Activated CD4-positive, alpha-beta T cell treated with anti-CD3 and anti-CD28 coated beads for 1 hour (primary cell): ENCODE measurements at places on chromosomes 3 and 15.

DNA sequence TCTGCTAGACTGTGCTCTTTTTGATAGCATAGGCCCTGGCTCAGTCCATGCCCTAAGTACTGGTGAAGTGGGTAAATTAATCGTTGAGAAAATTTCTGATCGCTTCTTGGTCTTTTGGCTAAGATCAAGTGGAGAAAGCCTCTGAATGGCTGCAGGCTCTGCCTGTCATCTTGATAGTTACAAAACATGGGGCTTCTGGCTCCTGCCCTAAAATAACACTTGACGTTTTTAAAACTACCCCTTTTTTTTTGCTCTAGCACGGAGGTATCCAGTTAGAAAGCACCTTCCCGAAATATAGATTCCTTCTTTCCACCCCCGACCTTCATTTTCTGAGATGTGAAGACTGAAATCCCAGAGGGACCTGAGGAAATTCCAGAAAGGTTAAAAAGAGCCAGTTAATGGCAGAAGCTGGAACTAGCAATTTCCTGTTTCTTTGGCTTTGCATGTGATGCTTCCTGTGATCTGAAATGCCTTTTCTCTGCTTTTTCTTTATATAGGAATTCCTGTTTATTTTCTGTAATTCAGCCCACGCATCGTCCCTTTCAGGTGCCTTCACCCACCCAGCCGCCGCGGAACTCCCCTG, 799 bp upstream of the C2CD4B start:
- no peak for DNase-seq

- no peak for DNase-seq
Measured at GRCh38 chr3:73538486-73538885, 86.3 kb downstream of the PDZRN3 start.

DNA sequence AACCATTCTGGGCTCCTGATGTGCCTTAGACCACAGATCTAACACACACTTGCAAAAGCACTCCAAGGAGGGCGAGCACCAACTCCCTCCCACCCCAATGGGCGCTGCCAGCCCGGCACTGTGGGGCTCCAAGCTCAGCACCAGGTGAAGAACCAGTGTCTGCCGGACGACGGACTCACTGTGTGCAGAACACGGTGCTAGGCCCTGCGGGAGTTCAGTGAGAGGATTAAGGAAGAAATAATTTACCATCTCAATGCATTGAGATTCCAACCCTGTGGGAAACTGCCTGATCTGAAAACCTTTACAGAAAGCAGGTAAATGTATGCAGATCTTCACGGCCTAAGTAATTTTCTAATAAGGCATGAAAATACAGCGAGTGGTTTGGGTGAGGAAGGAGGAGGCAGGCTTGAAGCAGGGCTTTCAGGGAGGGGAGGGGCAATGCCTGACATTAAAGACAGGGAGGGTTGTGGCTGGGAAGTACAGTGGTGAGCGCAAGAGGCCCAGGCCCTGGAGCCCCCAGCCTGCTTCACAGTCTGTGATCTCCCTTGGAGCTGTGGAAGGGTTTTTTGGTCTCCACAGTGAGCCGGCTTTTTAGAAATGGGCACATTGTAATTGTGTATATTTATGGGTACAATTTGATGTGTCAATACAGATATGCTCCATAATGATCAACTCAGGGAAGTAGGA, 35.6 kb upstream of the CHRNB4 start:
- no peak for DNase-seq

DNA sequence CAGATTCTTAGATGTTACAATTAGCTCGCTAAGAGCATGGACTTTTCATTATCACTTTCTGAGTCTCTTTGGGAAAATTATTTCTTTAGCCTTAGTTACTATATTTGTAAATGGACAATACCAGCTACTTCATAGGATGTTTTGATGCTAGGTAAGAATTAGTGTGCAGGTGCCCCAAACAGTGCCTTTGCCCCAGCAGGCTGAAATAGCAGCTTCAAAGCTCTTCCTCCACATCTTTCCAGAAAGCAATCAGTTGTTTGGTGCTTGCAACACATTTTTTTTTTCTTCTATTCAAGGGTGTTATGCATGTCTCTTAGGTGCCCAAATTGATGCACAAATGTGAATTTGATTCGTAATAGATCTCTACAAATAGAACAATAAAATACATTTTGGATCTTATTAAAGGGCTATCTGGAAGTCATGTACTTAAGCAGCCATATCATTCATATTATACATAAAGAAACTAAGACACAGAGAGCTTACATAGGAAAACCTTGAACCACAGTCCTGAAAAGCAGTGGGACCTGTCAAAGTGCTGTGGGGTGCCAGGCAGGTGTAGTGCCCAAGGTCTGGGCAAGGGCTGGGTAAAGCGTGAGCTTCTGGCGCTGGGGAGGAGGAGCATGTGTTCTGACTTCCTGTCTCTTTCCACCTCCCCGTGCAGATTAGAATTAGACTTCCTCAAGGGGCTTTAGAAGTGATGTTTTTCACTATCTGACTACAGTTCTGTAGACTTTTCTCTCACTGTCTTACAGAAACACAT, 62.9 kb downstream of the FNDC3B start:
- DNase-seq, result no peak

GRCh38 chr15:49718846-49719245, 98.0 kb downstream of the DTWD1 start:
- no peak for DNase-seq

DNA sequence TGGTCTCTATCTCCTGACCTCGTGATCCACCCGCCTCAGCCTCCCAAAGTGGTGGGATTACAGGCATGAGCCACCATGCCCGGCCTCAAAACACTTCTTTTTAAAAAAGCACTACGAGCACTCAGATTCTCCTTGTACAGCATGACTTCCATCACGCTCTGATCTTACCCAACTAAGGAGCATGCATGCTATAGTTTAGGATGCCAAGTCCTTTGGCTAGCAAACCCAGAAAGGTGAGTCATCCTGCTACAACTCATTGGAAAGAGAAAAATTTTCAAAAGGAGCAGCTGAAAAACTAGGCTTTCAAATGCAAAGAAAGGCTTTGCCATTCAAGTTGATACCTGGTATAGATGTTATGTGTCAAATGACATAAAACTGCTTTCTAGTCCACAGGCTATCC, 70.3 kb upstream of the PRICKLE2 start:
- DNase-seq, result no peak

- DNase-seq, result no peak
Measured at GRCh38 chr3:126649556-126650092, 5.3 kb downstream of the TXNRD3 start.

- DNase-seq, result no peak
Measured at GRCh38 chr3:68703066-68703465, 229.3 kb downstream of the TAFA4 start.

- DNase-seq, result no peak
Measured at GRCh38 chr3:44065311-44066094, 176.2 kb upstream of the TOPAZ1 start.
